Thoracic aorta (tissue), 2 donors: ENCODE measurements at places on chromosomes 5 and 9. TPM values are rescaled to one million over a fixed set of nuclear protein-coding genes. Genes with fewer than 3 reads are reported as not detected.

Gene PPP2R2B
- 9.5 TPM for total RNA-seq

Gene C5orf58
- not detected for total RNA-seq

Gene FRMPD1
- not detected for total RNA-seq

Gene NTNG2
- 1.2 TPM for total RNA-seq

Gene TLN1
- 1,019 TPM for total RNA-seq

Gene MARVELD2
- total RNA-seq, result 0.81 TPM

Gene PITX1
- total RNA-seq, result not detected

Gene LRRC70
- total RNA-seq, result 4.2 TPM

DNA sequence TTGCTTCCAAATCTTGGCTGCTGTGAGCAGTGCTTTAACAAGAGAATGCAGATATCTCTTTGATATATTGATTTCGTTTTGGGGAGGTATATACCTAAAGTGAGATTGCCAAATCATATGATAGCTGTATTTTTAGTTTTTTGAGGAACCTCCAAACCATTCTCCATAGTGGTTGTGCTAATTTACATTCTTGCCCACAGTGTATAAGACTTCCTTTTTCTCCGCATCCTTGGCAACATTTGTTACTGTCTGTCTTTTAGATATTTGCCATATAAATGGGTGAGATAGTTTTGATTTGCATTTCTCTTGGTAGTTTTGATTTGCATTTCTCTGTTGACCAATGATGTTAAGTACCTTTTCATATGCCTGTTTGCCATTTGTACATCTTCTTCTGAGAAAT lies 10.0 kb upstream of the PLK2 start:
- H3K27me3 ChIP-seq, result no peaks in the 10 kb centered on the region
- DNase-seq, result no peak
- H3K4me3 ChIP-seq, result no peak overlapping the region

- no peak overlapping the region for H3K27ac ChIP-seq
- no peaks in the 10 kb centered on the region for H3K27me3 ChIP-seq
- peak overlapping the region; percentile 49 for H3K4me3 ChIP-seq
- H3K36me3 ChIP-seq, result no peaks in the 10 kb centered on the region
- H3K4me1 ChIP-seq, result no peaks in the 10 kb centered on the region
- DNase-seq, result no peak
These were observed 21.2 kb downstream of the TXNDC8 start for GRCh38 chr9:110316261-110317075.

GRCh38 chr9:85402551-85402950 lies 339.2 kb downstream of the AGTPBP1 start:
- H3K27ac ChIP-seq, result no peak overlapping the region
- no peak overlapping the region for H3K4me3 ChIP-seq
- H3K27me3 ChIP-seq, result no peaks in the 10 kb centered on the region
- no peak for DNase-seq
- H3K4me1 ChIP-seq, result no peaks in the 10 kb centered on the region
- no peaks in the 10 kb centered on the region for H3K36me3 ChIP-seq

DNA sequence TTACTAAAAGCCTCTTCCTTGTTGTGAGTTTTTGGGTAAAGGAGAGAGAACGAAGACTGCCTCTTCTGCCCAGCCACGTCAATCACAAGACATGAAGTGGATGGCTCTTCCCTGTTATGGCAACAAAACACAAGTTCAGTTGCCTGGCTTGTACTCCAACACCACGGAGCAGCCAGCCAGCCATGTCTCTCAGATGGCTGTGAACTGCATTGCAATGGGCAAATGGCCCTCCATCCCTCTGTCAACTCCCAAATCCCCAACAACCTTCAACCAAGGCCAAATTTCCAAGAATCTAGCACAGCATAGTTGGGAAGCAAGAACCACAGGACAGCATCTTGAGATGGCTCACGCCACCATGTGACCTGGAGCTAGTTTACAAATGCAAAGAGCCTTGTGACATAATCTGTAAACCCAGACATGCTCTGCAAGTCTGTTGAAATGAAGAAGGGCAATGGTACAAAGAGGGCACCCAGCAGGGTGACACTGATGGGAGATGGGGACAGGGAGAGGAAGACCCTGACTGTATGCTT lies 53.9 kb downstream of the ZNF366 start:
- no peak for DNase-seq
- no peak overlapping the region for H3K4me3 ChIP-seq
- no peaks in the 10 kb centered on the region for H3K27me3 ChIP-seq
- H3K4me1 ChIP-seq, result peaks cover 25% of the 10 kb centered on the region
- H3K27ac ChIP-seq, result peak overlapping the region; percentile 98

DNA sequence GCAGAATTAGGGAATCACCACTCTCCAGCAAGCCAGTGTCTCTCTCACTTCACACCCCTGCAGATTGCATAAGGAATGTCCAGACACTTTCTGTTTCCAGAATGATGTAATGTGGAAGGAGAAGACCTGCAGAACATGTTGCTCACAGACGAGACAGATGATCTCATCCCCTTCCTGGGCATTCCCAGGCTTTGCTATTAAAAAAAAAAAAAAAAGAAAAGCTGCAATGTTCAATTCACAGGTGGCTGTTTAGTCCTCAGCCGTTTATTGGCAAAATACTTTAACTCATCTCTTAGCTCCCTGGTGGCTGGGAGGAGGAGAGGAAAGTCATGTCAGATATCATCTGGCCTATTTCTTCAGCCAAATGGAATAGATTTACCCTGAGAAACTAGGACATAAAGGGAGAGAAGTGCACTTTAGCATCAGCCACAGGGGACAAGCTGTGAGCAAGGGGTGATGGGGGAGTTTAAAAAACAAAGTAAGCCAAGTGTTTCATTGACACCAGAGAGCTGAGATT lies 95.9 kb upstream of the TNC start:
- DNase-seq, result no peak
- H3K27me3 ChIP-seq, result no peaks in the 10 kb centered on the region
- no peaks in the 10 kb centered on the region for H3K4me1 ChIP-seq
- no peak overlapping the region for H3K27ac ChIP-seq

DNA sequence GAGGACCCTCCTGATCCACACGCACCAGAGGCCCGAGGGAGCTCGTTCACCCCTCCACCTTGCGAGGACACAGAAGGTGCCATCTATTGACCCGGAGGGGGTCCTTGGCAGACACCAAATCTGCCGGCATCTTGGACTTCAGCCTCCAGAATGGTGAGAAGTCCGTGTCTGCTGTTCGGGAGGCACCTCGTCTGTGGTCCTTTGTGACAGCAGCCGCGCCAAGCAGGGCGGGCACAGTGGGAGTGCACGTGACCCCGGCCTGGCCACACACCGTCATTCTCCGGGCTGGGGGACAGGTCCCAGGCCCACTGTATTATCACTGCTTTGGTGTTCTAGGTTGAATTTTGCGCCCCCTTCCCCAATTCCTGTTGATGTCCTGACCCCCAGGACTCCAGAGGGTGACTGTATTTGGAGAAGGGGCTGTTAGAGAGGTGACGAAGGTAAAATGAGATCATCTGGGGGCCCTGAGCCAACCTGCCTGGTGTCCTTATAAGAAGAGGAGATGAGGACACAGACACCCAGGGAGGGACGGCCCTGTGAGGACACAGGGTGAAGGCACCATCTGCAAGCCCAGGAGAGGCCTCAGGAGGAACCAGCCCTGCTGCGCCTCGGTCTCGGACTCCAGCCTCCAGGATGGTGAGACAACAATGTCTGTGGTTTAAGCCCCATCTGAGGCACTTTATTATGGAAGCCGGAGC lies 15.7 kb downstream of the LPCAT1 start:
- peaks cover 15% of the 10 kb centered on the region for H3K4me1 ChIP-seq
- H3K27me3 ChIP-seq, result no peaks in the 10 kb centered on the region
- DNase-seq, result no peak
- peaks cover 11% of the 10 kb centered on the region for H3K36me3 ChIP-seq
- H3K27ac ChIP-seq, result no peak overlapping the region

GRCh38 chr9:17052626-17053025 lies 82.2 kb upstream of the CNTLN start:
- DNase-seq, result no peak
- H3K36me3 ChIP-seq, result no peaks in the 10 kb centered on the region
- no peak overlapping the region for H3K4me3 ChIP-seq
- no peaks in the 10 kb centered on the region for H3K27me3 ChIP-seq
- no peaks in the 10 kb centered on the region for H3K4me1 ChIP-seq
